ENCODE measurements at places on chromosomes 2 and 18. TPM values are rescaled to one million over a fixed set of nuclear protein-coding genes. Genes with fewer than 3 reads are reported as not detected.

SPAG16 gene
- 18.6 TPM for polyA plus RNA-seq

STPG4 gene
- polyA plus RNA-seq, result 0.24 TPM

SCYGR4 gene
- not detected for polyA plus RNA-seq

DNA sequence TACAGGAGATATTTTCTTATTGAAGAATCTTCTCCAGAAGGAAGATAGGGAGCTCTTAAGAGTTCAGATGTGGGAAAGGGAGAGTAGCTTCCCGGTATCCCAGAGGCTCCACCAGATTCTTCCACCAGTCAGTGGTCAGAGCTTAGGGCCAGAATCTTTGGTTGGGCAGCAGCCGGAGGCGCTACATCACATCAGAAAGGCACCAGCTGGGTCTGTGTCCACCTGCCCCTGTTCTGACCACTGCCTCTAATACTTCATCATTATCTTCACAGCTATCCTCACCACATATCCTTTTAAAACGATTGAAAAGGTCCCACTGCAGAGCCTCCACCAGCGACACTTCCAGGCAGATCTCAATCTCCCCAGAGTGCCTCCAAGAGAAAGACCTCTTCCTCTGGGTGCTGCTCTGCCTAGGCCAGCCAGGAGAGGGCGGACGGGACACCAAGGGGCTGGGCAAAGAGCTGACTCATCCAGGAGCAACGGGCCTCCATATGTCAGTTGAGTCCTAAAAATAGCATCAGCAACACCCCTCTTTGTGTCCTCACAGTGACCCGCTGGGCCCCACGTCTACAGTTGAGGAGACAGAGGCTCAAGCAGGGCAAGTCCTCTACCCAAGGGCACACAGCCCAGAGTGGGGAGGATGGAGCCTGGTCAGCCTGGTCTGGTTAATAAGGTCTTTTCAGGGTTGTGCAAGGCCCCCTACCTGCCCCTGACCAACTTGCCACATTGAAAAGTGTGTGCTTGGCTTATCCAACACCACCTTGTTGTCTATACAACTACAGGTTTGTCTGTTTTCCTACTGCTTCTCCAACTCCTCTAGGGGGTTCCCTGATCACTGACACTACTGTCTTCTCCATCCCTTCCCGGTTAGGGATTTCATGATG, 81.2 kb downstream of the ADD2 start:
- DNase-seq, result no peak

DNA sequence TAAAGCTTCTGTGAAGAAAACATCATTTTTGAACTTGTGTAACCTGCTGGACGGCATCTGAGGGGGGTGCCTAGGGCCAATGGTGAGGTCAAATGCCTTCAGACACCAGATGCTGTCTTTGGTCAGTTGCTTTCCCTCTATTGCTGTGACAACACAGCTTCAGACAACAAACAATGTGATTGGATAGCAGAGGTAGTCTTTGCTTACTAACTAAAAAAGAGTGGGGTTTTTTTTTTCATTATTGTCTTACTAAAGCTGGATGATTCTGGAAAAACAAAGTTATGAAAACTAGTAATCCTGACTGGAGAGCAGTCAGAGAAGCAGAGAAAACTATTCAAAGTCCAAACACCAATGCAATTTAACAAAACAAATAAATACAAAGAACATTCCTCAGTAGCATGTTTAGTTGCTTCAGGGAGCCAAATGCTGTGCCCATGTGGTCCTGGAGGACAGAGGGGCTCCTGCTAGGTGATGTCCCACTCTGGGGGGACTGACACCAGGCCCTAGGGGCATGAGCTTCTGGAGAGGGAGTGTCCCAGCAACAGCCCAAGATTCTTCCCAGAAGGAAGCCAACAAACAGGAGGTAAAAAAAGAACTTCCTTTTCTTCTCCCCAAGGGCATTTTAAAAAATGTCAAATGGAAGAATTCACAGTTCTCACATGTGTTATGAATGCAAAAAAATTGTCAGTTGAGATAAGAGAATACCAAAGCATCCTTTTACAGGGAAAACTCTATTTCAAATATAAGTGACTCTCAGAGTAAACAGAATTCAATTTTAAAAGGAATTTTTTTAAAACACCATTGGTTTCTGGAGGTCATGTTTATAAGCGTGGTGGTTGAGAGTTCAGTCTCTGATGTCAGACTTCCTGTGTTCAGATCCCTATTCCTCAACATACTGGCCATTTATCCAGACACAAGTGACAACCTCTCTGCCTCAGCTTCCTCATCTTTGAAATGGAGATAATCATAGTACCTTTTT, 181.1 kb upstream of the PGAP1 start:
- DNase-seq, result no peak

GRCh38 chr2:2175381-2176090, 155.5 kb downstream of the MYT1L start:
- DNase-seq, result no peak

DNA sequence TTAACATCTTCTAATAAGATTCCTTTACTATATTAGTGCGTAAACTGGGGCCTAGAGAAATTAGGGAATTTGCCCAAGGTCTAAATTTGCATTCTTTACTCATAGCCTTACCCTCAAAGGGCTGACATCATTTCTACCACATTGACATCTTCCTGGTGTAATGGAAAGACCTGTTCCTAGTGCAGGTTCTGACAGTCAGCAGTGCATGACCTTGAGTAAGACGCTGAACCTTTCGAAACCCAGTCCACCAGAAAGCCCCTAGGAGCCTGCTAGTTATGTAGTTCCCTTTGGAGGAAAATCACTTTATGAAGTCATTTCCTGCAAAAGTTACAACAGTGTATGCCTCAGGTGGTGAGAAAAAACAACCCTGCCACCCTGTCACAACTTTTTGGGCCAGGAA, 388.3 kb downstream of the TNS1 start:
- no peak for DNase-seq

GRCh38 chr2:70842401-70842800, 6.8 kb upstream of the CD207 start:
- DNase-seq, result no peak

DNA sequence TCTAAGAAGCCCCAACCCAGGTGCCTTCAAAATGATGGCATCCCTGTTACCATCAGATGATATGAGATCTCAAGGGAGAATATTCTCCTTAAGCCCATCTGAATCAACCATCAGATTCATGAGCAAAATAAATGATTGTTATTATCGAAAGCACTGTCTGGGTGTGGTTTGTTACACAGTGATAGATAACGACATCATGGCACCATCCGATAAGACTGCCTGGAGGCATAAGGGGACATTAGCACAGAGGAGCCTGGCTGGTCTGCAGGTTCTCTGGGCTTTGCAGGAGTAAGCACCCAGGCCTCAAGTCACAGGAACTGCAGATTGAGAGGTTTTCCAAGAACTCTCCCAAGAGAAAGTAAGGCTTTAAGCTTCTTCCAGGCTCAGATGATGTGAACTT, 15.6 kb downstream of the BMP10 start:
- no peak for DNase-seq

DNA sequence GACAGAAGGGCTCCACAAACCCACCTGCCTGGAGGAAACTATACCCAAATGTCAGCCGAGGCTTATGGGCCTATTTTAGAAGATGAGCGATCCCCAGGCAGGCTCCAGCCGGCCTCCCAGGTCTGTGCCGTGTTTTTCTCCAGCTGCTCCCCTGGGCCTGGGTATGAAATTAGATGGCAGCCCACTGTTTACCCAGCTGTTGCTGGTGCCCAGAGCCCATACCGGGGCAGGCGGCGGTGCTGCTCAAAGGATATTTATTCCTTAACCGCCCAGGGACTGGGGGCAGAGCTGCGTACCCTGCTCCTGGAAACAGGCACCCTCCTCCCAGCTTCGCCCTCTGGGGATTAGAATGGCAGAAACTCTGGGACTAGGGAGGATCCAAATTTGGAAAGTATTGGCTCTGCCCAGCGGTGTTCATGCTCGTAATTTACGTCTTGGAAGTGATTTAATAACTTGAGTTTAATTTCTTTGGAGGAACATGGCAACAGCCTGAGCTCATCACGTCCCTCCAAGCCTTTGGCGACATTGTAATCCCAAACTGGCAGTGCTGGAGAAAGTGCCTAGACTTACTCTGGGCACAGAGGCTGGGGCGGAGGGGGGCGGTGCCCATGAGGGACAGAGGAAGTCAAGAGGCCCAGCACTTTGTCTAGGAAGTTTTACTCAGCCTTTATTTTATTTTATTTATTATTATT, 199.2 kb downstream of the KLHL29 start:
- DNase-seq, result no peak

DNA sequence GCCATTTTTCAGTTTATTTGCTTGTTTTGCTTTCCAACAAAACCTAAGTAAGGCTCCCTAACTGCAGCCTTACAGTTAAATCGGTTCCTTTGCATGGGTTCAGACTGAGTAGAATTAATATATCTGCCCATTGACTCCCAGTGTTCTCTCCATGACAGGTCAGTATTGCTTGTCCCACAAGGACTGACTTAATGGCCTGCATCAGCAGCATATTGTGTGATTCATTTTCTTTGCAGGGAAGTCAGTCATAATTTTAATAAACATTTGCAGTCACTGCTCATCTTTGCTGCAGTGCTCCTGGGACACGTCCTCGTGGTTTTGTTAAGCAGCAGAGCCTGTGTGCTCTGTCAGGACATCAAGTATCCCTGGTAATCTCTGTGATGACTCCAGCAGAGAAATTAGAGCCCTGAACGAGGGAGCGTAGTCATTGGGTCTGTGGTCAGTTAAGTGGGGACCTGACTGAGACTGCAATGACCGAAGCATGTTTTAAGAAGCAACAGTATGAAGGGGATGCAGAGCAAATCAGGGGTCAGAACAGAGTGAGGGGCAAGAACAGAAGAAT, 93.3 kb downstream of the CDH20 start:
- DNase-seq, result no peak
